ENCODE measurements at places on chromosomes 4 and X.

GRCh38 chr4:57424232-57424897 lies 314.2 kb upstream of the IGFBP7 start:
- no peak for DNase-seq

GRCh38 chrX:107725761-107726555 lies 49.6 kb downstream of the TSC22D3 start:
- no peak for DNase-seq

GRCh38 chr4:114807357-114807756 lies 208.8 kb downstream of the UGT8 start:
- DNase-seq = no peak

GRCh38 chr4:155624478-155624877 lies 42.2 kb upstream of the GUCY1A1 start:
- no peak for DNase-seq

GRCh38 chr4:21386166-21386780 lies 562.3 kb downstream of the KCNIP4 start:
- DNase-seq = no peak

- DNase-seq = no peak
Observed at GRCh38 chr4:147285751-147286150, 195.1 kb upstream of the EDNRA start.

- no peak for DNase-seq
Observed at GRCh38 chr4:138406876-138407275, 164.7 kb upstream of the SLC7A11 start.

DNA sequence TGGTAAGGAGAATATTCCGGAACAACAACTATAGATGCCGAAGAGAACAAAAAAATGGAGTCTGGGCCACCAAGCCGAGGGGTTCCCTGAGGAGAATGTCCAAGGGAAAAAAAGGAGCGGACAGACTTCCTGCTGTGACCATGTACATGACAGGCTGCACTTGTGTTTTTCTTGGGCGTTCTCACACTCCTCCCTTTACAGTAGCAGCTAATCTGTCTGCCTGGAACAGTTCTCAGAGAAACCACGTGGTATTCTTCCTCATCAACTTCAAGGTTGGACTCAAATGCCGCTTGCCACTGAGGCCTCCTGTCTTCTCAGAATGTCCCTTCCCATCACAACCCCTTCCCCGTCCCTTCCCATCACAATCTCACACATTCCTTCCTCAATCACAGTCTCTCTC lies 30.8 kb upstream of the MTNR1A start:
- DNase-seq = no peak

DNA sequence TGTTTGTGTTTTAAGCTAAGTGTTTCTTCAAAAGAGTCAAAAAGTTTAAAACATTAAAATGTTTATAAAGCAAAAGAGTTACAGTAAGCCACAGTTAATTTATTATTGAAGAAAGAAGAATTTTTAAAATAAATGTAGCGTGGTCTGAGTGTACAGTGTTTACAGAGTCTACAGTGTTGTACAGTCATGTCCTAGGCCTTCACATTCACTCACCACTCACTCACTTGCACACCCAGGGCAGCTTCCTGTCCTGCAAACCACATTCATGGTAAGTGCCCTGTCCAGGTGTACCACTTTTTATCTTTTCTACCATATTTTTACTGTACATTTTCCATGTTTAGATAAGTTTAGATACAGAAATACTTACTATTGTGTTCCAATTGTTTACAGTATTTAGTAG lies 239.7 kb upstream of the AGA start:
- no peak for DNase-seq

- DNase-seq = no peak
Observed at GRCh38 chrX:153620576-153620975, 21.6 kb upstream of the CCNQ start.

DNA sequence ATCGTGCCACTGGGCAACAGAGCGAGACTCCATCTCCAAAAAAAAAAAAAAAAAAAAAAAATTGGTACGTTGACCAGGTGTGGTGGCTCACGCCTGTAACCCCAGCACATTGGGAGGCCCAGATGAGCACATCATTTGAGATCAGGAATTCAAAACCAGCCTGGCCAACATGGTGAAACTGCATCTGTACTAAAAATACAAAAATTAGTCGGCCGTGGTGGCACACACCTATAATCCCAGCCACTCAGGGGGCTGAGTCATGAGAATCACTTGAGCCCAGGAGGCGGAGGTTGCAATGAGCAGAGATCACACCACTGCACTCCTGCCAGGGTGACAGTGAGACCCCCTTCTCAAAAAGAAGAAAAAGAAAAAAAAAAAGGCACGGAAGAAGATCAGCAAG lies 24.5 kb downstream of the RBMX start:
- DNase-seq = no peak

- no peak for DNase-seq
Observed at GRCh38 chrX:112651766-112652165, 28.0 kb downstream of the LHFPL1 start.

- DNase-seq = no peak
Observed at GRCh38 chrX:71996826-71997225, 86.2 kb downstream of the NHSL2 start.

- no peak for DNase-seq
Observed at GRCh38 chr4:128606173-128606572, 203.3 kb upstream of the JADE1 start.

DNA sequence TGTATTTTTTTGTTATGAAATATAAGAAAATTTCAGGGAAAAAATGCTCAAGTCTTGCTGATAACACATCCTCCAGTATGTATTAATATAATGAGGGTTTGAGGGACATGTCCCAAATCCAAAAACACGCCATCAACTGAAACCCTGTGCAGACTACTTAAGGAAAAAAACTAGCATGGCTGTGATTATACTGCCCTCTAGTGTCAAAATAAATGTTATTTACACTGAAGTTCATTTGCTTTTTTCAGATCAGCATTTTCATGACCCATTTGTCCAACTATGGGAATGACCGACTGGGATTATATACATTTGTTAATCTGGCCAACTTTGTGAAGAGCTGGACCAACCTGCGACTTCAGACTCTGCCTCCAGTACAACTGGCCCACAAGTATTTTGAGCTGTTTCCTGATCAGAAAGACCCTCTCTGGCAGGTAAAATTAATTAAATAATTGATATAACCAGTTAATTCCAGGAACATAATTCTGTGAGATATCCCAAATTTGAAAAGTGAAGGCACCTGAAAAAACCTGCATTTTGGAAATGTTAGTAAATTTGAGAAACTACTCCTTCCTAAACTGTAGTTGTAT lies 128.5 kb downstream of the PRSS12 start:
- DNase-seq = no peak

DNA sequence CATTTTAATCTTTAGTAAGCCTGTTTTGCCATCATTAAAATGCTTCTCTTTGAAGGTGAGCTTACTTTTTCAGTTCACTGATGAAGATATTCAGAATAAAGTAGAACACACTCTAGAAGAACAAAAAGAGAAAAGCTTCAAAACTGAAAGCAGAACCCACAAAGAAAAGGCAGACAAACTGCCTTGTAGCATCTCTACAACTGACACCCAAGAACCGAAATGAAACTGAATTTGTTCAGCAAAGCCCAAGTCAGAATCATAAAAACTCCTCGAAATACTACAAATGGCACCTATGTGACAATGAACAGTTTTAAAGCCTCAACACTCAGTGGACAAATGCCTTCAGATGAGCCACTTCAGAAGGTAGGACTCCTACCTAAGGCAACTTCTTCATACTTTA lies 83.6 kb downstream of the MAML3 start:
- DNase-seq = no peak

DNA sequence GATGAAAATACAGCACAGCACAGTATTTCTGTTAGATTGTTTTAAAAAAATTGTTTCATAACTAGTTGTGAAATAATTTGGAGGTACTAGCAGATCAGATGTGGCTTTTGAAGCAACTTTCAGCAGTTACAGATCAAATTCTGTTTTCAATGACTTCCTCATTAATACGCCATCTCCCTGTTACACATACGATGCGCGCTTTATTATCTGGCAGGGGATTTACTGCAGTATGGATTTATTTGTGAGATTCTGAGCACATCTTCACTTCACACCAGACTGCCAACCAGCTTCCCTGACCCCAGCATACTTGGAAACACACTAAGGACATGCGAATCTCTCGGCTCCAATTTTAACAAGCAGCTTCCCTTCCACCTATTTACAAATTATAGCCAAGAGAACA lies 235.5 kb upstream of the DIAPH2 start:
- DNase-seq = no peak

DNA sequence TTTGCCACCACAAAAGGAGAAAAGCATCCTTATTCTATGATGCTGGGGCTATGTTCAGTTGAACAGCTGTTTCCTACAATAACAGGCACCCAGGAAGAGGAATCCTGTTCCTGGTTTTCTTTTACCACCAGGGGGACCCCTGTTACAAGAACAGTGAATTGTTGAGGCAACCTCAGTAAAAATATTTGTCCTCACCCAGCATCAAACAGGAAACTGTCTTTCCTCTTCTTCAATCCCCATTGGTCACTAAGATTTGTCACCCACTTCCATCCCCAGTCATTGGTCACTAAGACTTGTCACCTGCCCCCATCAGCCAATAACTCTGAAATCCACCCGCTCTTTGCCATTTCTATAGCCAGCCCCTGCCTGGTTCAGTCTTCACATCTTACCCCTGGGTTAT lies 143.5 kb upstream of the GALNT7 start:
- DNase-seq = no peak

GRCh38 chrX:87702795-87703194 lies 185.2 kb downstream of the KLHL4 start:
- DNase-seq = no peak

DNA sequence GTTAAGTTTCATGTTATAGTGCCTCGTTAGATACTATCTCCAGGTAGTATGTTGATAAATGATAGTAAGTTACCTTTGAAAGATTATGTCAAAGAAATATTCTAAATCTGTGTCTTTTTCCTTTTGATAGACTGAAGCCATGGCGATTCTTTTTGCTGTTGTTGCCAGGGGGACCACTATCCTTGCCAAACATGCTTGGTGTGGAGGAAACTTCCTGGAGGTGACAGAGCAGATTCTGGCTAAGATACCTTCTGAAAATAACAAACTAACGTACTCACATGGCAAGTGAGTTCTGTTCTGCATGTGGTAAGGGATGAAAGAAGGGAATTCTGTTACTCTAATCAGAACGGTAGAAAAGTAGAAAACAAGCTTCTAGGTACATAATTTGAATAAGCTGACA lies 8.2 kb downstream of the VAMP7 start:
- no peak for DNase-seq

GRCh38 chr4:168264903-168265302 lies 53.6 kb downstream of the DDX60 start:
- DNase-seq = no peak

DNA sequence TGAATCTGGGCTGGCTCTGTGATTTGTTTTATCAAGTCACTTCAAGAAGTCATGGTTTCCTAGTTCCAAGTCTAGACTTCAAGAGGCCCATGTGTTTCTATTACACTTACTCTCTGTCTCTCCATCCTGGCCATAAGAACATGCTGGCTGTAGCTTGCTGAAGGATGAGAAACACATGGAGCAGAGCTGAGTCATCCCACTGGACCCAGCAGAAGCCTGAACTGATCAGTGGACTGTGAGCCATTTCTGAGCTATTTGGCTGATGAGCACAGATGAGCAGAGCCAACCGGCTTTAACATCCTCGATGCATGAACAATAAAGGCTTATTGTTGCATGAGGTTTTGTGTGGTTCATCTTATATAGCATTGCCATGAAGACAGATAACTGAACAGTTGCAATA lies 290.6 kb upstream of the BOD1L1 start:
- DNase-seq = no peak

DNA sequence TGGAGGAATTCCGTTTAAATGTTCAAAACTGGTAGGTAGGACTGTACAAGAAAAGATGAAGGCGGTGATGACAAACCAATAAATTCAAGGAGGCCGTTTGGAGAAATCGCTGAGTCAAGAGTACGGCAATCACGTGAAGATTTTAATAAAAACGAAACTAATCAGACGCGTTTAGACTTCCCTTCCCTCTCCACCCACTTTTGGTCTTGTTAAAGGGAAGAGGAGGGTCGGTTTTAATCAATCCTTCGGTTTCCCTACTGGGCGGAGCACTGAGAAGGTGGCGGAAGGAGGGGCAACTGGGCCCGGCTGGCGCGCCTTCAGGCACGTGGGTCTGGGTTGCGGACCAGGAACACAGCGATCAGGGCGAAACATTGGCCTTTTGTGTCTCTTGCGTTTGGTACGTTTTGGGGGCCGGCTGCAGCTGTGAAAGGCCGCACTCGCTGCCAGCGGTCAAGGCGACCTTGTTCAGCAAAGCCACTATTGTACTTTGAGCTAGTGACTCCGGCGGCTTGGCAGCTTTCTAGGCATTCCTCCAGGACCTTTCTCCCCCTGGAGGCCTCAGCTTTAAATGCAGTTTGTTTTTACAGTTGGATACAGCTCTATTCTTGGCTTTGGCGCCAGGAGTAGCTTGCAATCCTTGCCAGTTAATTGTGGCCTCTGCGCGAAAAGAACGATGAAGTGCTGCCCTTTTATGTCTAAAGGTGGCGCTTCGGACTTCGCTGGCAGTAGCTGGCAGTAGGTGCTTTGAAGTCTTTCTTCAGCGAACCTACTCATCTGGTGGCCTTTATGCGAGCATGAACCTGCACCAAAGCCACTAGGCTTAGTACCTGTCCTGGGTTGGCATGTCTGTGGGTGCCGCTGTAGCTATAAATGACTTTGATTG lies 16.8 kb upstream of the LAMP2 start:
- DNase-seq = peak; percentile 31

DNA sequence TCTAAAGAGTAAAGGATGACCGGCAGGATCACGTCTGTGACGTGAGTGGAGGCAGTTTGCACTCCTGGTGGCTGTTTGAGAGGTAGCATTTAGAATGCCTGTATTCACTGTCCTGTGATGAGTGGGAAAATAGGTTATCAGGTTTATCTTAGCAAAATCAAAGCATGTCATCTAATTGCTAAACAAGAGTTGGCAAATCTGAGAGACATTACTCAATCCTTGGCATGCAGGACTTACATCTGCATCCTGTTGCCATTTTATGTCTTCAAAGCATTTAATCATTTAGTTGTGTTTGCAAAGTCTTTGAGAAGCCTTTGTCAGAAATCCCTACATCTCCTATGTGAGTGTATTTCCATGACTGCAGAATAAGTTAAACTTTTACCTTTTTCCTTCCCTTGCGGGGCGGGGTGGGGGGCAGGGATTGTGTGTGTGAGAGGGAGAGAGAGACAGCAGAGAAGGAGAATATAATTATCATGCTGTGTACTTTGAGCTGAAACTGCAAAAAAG lies 41.4 kb upstream of the MSANTD1 start:
- no peak for DNase-seq

DNA sequence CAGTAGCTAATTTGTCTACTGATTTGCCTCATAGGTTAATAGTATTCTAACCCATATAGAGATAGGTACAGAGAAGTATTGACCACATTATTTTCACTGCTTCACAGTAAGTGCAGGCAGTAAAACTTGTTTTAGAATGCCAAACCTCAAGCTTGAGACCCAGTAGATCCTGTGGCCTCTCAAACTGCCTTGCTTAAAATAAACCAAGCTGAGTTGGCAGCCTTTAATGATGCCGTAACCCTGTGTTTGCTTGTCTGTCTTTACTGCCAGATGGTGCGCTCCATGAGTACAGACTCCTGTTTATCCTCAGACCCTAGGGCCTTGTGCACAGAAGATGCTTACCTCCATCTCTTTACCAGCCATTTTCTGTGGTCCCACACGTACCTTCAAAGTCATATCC lies 50.8 kb downstream of the ANXA3 start:
- no peak for DNase-seq

- no peak for DNase-seq
Observed at GRCh38 chr4:139643042-139643895, 22.4 kb upstream of the MGST2 start.

- DNase-seq = no peak
Observed at GRCh38 chrX:153598541-153599191, at the start of gene CCNQ. TSS of gene CCNQ (minus strand) at chrX:153599139. CDS start at chrX:153599073, 66 bp downstream.

GRCh38 chr4:151260526-151260925 lies 16.4 kb upstream of the PRSS48 start:
- no peak for DNase-seq

GRCh38 chrX:54980334-54980733 lies 13.7 kb downstream of the PFKFB1 start:
- no peak for DNase-seq
